Activated T-helper 9 cell treated with anti-CD3 and anti-CD28 coated beads, Interleukin-2, amount 50 U/mL, for 16 hours (primary cell): ENCODE measurements at places on chromosomes 1 and 21.

- DNase-seq = no peak
Observed at GRCh38 chr21:45377866-45378257, 27.1 kb upstream of the COL18A1 start.

GRCh38 chr1:8361198-8361849 is 43.4 kb downstream of the SLC45A1 start:
- DNase-seq = no peak

GRCh38 chr1:202835548-202836072 is 24.9 kb downstream of the PCAT6 start:
- no peak for DNase-seq

DNA sequence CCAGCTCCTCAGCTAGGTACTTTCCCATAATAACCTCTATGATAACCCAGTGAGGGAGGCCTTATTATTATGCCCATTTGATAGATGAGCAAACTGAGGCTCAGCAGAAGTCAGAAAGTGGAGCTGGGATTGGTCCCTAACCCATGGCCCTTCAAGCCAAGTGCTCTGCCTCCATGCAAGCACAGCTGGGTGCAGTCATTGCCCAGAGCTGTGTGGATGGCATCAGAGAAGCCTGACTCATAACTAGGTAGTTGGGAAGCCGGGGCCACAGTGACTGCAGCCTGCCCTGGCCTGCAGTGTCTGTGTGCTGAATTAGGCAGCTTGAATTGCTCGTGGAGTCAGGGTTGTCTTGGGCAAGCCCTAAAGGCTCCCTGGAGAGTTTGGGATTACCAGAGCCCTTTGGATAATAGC is 89.9 kb upstream of the SLC2A1 start:
- no peak for DNase-seq

- DNase-seq = no peak
Observed at GRCh38 chr1:221801773-221802516, 60.1 kb upstream of the DUSP10 start.

GRCh38 chr1:230139315-230139714 is 72.3 kb downstream of the GALNT2 start:
- no peak for DNase-seq

DNA sequence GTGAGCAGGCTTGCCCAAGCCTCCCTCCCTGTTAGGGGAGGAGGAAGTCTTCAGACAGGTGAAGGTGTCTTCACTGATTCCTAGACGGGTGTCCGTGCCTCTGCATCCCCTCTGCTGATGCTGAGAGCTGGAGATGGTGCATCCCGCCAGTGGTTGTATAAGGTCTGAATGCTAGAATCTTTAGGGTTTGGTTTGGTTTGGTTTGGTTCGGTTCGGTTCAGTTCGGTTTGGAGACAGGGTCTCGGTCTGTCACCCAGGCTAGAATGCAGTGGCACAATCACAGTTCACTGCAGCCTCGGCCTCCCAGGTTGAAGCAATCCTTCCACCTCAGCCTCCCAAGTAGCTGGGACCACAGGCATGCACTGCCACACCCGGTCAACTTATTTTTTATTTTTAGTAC is 153.6 kb downstream of the PGBD5 start:
- DNase-seq = no peak

DNA sequence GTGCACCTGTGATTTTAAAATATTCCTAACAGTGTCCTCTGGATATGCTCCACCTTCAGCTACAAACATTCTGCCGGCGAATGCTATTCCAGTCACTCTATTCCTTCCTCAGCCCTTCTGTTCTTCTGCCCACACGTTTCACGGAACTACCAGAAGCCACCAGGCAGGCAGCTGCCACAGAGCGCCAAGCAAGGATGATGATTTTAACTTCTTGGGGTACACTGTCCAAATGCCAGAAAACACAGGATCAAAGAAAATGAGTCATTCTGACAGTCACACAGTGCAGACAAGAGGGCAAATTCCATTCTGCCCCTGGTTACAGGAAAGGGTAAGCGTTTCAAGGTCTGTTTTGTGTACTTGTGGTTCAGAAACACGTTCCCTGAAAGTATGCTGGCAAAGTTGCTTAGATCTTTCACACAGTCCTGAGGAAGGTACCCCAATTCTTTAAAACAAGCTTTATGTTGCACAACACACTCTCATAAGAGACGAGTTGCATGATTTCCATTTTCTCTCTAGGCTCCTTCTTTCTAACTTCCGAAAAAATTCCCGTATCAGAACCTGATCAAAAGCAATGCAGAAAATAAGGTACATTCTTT is 508.3 kb upstream of the PKN2 start:
- DNase-seq = no peak

DNA sequence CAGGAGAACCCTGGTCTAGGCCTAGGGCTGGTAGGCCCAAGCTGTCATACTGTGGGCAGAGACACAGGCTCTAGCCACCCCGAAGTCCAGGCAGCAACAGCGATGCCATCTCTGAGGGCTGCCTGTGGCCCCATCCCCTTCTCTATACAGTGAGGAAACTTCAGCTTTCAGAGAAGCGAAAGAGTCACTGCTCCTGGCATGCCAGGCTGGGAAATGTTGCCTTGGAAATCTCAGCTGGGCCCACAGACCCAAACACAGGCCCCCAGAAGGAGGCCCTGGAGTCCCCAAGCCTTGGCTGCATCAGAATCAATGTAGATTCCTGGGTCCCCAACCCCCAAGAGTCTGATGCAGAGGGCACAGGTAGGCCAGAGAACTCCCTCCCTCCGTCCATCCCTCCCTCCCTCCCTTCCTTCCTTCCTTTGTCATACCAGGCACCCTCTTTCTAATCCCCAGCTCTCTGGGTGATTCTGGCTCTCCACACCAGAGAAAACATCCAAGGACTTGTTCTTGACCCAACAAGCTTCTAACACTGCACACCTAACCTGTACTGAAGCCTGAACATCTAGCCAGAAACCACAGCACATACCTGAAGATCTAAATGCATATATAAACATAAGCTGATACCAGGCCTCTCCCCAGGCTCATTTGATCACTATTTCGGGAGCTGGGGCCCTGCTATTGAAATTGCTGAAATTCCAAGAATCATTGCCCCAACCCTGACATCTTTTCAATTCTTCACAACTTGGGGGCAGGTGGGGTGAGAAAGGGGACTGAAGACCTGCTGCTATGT is 143.2 kb upstream of the EDN2 start:
- DNase-seq = no peak
